Fibroblast of skin of back (primary cell): ENCODE measurements at places on chromosomes 7 and 10.
A peak's percentile ranks its signal among the peaks of the same experiment; 100 is the strongest.

DNA sequence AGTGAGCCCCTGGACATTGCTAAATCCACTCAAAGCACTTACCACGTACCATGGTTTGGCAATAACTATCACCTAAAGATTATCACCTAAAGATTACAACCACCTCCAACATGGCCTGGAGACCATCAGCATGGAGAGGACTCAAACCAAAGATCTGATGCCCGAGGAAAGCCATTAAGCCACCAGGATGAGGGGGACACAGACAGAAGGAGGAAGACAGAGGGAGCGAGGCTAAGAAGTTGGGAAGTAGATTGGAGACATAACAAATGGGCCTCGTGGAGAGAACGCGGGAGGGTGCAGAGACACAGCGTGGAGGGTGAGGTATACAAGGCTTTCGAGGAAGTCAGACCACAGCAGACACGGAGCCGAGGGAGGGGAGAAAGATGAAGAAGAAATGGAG lies 700.2 kb downstream of the PARD3 start:
- DNase-seq: no peak

- DNase-seq: no peak
These were observed 47.8 kb upstream of the PIK3AP1 start for GRCh38 chr10:96768136-96768535.

DNA sequence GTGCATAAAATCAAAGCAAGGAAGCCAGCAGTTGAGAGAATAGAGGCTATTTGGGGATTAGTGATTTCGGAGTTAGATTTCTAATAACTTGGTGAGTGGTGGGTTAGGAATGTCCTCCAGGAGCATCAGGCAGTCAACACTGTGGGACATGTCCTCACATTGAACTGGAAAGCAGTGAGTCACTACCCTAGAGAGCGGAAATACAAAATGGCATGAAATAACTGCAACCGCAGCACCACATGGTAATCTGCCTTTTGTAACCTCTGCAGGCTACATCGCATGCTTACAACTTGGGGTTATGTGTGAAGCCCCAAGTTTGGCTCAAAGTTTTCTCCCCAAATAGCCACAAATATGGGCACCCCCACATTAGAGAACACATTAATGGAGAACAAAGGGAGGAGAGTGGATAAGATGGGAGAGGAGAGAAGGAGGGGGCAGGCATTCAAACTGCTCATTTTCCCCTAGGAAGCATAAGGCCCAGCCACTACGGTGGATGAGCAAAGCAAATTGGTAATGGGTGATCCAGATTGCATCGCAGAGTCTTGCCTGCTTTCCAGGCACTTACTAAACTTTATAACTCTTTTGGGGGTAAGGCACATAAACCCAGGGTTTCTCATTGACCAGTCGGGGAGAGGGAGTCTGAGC lies 22.0 kb upstream of the SLF2 start:
- peak; percentile 98 for DNase-seq

DNA sequence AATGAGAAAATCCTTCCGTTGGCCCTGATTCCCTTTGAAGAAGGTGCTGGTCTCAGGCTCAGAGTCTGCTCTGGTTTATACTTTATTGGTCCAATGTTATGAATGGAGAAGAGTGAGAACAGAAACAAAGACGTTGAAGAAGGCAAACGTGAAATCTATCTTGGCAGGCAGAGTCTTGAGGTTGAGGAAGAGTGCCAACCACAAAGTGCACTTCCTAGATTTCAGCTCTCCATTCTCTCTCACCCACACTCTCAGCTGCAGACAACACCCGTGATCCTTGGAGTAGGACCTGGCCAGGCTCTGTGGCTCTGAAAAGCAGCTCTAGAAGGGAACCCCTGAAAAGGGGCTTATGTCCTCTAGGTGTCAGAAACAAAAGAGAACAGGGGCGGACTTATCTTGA lies 128.9 kb upstream of the PLXNA4 start:
- DNase-seq: no peak

GRCh38 chr10:131769571-131770410 lies 131.0 kb upstream of the PPP2R2D start:
- DNase-seq: no peak

GRCh38 chr7:42494736-42495135 lies 257.7 kb upstream of the GLI3 start:
- peak; percentile 32 for DNase-seq

GRCh38 chr10:90432866-90433265 lies 425.0 kb downstream of the HTR7 start:
- DNase-seq: no peak

- peak; percentile 8 for DNase-seq
These were observed 157.3 kb downstream of the TMEM178B start for GRCh38 chr7:141231018-141231792.

GRCh38 chr10:89702121-89702480 lies 711 bp downstream of the KIF20B start:
- DNase-seq: peak; percentile 8

- DNase-seq: no peak
These were observed 169.6 kb downstream of the TCERG1L start for GRCh38 chr10:131141645-131142516.

GRCh38 chr10:103262229-103262628 lies 14.7 kb upstream of the INA start:
- DNase-seq: peak; percentile 26

DNA sequence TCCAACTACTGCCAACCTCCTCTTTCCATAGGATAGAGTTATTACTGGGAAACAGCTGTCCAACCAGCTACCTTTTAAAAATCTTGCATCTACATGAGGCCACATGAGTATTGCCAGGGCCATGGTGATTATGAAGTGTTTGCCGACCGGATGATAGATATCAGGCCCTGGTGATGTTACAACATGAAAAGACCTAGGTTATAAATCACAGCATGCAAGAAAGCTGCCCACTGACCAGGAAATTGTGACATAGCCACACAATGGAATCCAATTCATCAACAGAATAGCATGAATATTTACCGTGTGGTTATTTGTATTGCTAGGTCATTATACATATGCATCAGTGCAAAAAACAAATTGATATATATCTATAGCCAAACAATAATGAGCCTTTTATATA lies 517.0 kb downstream of the INHBA start:
- DNase-seq: no peak

DNA sequence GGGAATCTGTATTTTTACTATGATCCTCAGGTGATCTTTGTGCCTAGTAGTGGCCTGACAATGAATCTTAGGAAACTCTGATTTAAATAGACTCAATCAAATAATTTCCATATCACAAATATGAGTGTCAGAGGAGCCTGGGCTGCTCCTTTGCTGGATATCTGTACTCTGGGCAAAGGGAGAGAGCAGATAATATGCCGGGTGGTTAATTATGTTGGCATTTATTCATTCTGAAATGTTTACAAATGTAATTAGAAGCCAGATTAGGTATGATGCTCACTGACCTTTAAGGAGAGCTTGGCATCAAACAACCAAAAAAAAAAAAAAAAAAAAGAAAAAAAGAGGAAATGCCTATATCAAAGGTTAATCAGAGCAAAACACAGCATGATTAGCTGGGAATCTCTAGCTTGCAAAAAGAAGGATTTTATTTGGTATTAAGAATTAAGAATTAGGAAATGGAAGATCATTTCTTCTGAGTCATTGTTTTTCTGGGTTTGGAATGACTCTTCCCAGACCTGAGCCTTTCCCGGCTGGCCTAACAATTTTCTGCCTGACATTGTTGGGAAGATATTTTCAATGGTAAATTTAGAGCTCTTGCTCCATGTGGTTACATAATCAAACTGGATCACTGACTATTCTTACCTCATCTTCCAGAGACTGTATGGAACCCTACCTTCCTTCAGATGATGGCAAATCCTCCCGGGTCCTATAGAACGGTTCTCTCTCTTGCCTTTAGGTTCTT lies 365.3 kb downstream of the REEP3 start:
- peak; percentile 71 for DNase-seq
